ENCODE measurements at places on chromosomes 1 and 21. TPM values are rescaled to one million over a fixed set of nuclear protein-coding genes. Genes with fewer than 3 reads are reported as not detected.

The SAMD11 gene
- not detected for total RNA-seq

DNA sequence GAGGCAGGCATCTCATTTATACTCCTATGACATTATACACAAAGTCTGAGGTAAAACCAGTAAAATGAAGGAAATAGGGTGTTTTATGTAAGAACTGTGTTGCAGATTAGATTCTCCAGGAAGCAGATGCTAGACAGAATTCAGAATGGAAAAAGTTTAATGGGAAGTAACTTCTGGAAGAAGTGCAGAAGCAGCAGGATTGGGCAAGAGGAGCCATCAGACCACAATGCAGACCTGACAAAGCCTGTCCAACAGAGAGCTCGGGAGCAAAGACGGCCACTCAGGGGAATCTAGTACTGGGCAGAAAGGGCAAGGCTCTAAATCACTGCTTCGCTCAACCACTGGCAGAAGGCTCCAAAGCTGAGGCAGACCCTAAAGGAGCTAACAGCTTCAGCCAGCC lies 33.7 kb downstream of the FBXO42 start:
- peaks cover 2% of the 10 kb centered on the region for H3K4me1 ChIP-seq
- H3K4me3 ChIP-seq = no peak overlapping the region
- no peak for DNase-seq
- no peaks in the 10 kb centered on the region for H3K27me3 ChIP-seq
- peaks cover 15% of the 10 kb centered on the region for H3K36me3 ChIP-seq

- no peak overlapping the region for H3K4me3 ChIP-seq
- H3K27me3 ChIP-seq = no peaks in the 10 kb centered on the region
- H3K27ac ChIP-seq = no peak overlapping the region
- H3K4me1 ChIP-seq = peaks cover 16% of the 10 kb centered on the region
Observed at GRCh38 chr1:40662151-40662550, 3.3 kb downstream of the RIMS3 start.

The HCN3 gene
- total RNA-seq = 4.8 TPM

The INAVA gene
- total RNA-seq = not detected

DNA sequence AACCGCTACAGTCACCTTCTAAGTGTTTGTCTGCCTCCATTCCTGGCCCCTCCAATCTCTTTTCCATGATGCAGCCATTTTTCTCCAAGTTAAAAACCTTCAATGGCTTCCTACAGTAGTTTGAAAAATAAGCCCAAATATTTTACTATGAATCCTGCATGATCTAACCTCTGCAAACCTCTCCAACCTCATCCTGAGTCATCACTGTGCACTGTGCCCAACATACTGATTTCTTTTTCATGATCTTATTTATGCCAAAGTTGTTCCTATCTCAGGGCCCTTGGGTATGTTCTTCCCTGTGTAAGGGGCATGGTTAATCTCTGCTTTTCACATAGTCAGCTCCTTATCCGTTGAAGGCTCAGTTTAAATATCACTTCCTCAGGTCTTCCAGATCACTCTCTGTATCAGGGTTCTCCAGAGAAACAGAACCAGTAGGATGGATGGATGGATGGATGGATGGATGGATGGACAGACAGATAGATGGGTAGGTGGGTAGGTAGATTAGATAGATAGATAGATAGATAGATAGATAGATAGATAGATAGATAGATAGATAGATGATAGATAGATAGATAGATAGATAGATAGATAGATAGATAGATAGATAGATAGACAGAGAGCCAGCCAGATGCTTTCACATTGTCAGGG lies 18.1 kb upstream of the PTPN14 start:
- peaks cover 32% of the 10 kb centered on the region for H3K4me1 ChIP-seq
- peak overlapping the region; percentile 1 for H3K27ac ChIP-seq
- no peaks in the 10 kb centered on the region for H3K36me3 ChIP-seq
- no peaks in the 10 kb centered on the region for H3K27me3 ChIP-seq
- no peak for DNase-seq

DNA sequence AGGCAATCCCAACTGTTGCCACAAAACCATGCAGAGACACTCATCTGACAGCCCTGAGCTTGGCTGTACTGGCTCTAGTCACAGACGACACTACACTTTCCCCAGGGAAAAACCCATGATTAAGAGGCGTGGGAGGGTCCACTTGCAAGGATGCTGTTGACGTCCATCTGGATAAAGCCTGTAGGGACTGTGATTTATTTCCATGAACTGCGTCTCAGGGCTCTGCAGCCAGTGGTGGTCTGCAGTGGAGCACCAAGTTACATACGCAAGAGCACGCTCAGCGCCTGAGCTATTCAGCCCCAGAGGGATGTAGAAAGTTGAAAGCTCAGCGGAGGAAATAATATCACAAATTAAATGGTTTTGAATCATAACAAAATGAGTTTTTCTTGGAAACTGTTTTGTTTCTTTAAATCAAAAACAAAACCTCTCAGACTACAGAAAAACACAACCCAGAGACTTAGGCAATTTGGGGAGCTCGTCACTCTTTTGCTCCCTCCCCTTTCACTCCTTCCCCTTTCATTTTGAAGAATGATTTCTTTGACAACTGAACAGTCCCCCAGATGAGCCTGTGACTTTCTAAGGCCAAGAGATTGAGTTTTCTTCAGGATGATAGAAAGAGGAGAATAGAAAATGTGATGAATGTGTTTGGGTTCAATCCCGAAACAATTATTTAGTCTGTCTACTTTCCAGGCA lies 71.2 kb downstream of the NGF start:
- no peaks in the 10 kb centered on the region for H3K36me3 ChIP-seq
- no peak overlapping the region for H3K27ac ChIP-seq
- DNase-seq = no peak
- H3K4me3 ChIP-seq = no peak overlapping the region
- no peaks in the 10 kb centered on the region for H3K4me1 ChIP-seq
- H3K27me3 ChIP-seq = no peaks in the 10 kb centered on the region

- no peak overlapping the region for H3K27ac ChIP-seq
- DNase-seq = no peak
- H3K36me3 ChIP-seq = no peaks in the 10 kb centered on the region
- H3K4me1 ChIP-seq = peaks cover 13% of the 10 kb centered on the region
- H3K27me3 ChIP-seq = peaks cover 32% of the 10 kb centered on the region
- peak overlapping the region; percentile 54 for H3K4me3 ChIP-seq
Observed at GRCh38 chr1:37752213-37752582, 12.7 kb downstream of the EPHA10 start.

The HSD3B1 gene
- total RNA-seq = not detected

DNA sequence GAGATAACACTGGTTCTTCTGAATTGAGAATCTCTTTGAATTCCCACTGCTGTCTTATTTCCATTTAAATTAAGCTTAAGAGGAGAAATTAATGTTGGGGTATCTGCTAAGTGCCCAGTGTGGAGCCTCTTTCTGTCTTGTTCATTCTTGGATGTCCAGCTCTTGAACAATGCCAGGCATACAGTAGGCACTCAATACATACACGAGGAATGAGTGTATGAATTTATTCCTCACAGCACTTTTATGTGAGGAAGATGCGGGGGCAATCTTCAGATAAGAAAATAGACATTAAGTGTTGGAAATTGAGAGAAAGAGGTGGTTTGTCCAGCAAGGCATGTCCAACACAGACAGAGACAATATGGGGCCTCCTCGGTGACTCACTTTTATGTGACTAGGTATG lies 11.8 kb upstream of the ATF3 start:
- peak overlapping the region; percentile 91 for H3K27ac ChIP-seq
- H3K36me3 ChIP-seq = no peaks in the 10 kb centered on the region
- peaks cover 33% of the 10 kb centered on the region for H3K4me1 ChIP-seq
- H3K27me3 ChIP-seq = peaks cover 5% of the 10 kb centered on the region

- no peaks in the 10 kb centered on the region for H3K4me1 ChIP-seq
- H3K27ac ChIP-seq = no peak overlapping the region
- H3K27me3 ChIP-seq = no peaks in the 10 kb centered on the region
- H3K4me3 ChIP-seq = no peak overlapping the region
- no peak for DNase-seq
Observed at GRCh38 chr1:216183454-216183853, 239.8 kb downstream of the USH2A start.

- H3K27me3 ChIP-seq = peaks cover 60% of the 10 kb centered on the region
- H3K4me3 ChIP-seq = no peak overlapping the region
- no peaks in the 10 kb centered on the region for H3K36me3 ChIP-seq
- no peaks in the 10 kb centered on the region for H3K4me1 ChIP-seq
- H3K27ac ChIP-seq = no peak overlapping the region
Observed at GRCh38 chr1:224605482-224606181, 10.5 kb upstream of the CNIH3 start.

The DNAH14 gene
- total RNA-seq = 0.32 TPM

The AK5 gene
- not detected for total RNA-seq

GRCh38 chr21:25002676-25003075 lies 604.6 kb downstream of the MRPL39 start:
- DNase-seq = no peak
- H3K27ac ChIP-seq = no peak overlapping the region
- no peaks in the 10 kb centered on the region for H3K27me3 ChIP-seq
- no peaks in the 10 kb centered on the region for H3K4me1 ChIP-seq

- DNase-seq = no peak
- H3K4me3 ChIP-seq = no peak overlapping the region
- H3K27ac ChIP-seq = no peak overlapping the region
Observed at GRCh38 chr1:116154536-116154935, 43.3 kb downstream of the MAB21L3 start.

The LYPD8 gene
- not detected for total RNA-seq

DNA sequence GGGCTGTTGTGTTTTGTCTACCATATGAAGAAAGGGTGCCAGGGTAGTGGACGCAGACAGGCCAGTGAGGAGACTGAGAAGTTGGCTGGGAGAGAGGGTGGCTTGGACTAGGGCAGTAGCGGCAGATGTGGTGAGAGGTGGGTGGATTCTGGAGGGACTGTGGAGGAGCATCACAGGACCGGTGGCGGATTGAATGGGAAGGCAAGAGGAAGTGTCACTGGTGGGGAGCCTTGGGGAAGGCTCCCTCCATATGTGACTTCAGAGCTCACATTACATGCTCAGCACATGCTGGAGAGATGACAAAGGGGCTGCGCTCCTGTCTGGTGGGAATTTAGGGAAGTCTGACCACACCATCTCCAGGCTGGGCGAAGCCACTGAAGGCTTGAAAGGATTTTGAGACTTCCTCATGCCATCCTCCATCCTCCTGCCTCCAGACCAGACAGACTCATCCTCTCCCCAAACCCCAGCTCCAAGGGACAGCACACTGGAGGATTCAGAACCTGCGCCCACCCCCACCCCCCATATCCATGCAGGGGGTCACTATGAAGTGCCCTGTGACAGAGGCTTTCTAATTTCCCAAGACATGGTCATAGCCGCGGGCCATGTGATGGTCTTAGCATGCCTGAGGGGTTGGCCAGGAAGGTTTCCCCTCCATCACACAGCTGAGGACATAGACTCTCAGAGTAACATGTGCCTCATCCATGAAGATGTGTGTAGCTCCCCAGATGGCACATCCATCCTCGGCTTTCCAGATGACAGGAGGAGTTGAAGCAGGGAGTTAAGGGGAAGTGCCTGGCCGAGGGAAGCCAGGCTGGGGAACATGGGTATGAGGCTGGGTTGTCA lies 138.8 kb upstream of the WNT4 start:
- no peak overlapping the region for H3K4me3 ChIP-seq
- no peak for DNase-seq
- no peak overlapping the region for H3K27ac ChIP-seq
- no peaks in the 10 kb centered on the region for H3K4me1 ChIP-seq

- no peak for DNase-seq
- H3K4me1 ChIP-seq = no peaks in the 10 kb centered on the region
- no peak overlapping the region for H3K27ac ChIP-seq
- H3K4me3 ChIP-seq = no peak overlapping the region
Observed at GRCh38 chr1:85220756-85221201, 20.0 kb upstream of the SYDE2 start.

GRCh38 chr1:115184260-115184950 lies 95.1 kb upstream of the TSPAN2 start:
- no peaks in the 10 kb centered on the region for H3K27me3 ChIP-seq
- DNase-seq = no peak
- no peaks in the 10 kb centered on the region for H3K36me3 ChIP-seq

DNA sequence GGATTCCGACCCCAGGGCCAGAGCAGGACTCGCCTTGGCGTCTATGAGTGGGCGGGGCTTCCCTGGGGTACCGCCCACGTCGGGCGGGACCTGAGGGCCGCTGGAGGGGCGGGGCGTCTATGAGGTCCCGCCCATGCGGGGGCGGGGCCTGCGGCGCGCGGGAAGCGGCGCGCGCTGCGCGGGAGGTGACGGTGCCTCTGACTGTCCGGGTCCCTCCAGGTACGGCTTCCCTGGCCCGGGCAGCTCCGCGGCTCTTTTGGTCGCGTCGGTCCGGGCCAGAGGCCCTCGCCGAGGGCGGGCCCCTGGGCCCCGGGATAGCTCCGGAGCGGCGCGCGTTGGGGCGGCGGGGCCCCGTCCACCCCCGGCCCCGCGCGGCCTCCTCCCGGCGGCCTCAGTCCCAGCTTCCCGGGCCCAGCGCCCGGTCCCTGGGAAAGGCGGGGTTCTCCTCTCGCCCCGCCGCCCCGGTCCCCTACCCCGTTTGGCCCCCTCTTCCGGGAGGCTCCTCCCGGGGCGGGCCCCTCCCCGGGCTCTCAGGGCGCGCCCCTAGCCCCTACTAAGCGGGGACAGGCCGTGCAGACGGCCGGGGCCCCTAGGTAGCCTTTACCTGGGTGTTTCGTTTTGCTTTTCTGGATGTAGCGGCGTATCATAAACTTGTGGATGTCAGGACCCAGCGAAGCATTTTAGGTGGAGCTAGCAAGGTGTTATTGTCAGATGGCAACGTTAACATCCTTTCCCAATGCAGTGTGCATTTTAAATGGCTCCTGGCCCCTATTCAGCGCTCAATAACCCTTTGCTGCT lies at the start of gene CHAF1B:
Gene CHAF1B (plus strand): TSS at position 160 of the 798 bp plus-strand sequence. CDS start 745 bp downstream, outside the sequence.
- H3K4me1 ChIP-seq = peaks cover 24% of the 10 kb centered on the region
- H3K4me3 ChIP-seq = peak within 1 kb of the TSS; percentile 82
- DNase-seq = peak; percentile 83
- H3K36me3 ChIP-seq = peaks cover 25% of the 10 kb centered on the region
- H3K27me3 ChIP-seq = no peaks in the 10 kb centered on the region
- peak within 1 kb of the TSS; percentile 53 for H3K27ac ChIP-seq

DNA sequence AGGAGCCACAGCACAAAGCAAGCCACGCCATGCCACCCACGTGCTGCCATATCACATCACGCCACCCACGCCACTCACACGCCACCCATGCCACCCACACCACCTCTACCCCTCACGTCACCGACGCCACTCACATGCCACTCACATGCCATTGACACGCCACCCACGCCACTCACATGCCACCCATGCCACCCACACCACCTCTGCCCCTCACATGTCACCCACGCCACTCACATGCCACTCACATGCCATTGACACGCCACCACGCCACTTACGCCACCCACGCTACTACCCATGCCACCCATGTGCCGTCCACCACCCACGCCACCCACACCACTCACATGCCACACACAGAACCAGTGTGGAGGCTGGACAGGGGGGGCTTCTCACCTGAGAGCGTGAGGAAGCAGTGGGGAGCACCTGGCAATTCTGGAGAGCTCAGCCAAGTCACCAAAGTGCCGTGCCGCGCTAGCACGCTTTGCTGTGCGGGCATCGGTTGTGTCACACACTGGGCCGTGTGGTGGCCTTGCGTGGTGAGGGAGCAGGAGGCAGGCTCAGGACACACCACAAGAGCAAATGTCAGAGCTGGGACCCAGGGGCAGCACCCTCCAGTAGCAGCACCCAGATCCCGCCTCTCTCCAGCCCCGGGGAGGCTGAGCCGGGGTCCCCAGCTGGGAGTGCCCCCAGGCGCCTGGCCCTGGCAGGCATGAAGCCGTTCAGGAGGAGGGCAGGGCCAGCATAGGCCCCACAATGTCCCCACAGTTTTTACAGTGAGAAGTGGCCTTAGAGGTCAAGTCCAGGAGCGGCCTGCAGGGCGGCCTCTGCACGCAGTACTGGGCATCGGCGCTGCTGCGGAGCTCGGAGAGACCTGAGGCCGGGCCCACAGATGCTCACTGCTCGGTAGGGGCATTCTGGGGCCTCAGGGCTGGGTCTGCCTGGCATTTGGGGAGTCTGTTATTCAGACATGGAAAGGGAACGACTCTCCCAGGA lies 70.0 kb downstream of the AGPAT3 start:
- no peak overlapping the region for H3K4me3 ChIP-seq
- no peaks in the 10 kb centered on the region for H3K27me3 ChIP-seq
- H3K36me3 ChIP-seq = peaks cover 42% of the 10 kb centered on the region
